ENCODE measurements at places on chromosomes 12 and 14.
A peak's percentile ranks its signal among the peaks of the same experiment; 100 is the strongest.

GRCh38 chr14:77319422-77319821 lies 1.3 kb downstream of the POMT2 start:
- no peak for DNase-seq

- DNase-seq: no peak
Observed at GRCh38 chr14:91875525-91876286, 8.4 kb upstream of the TC2N start.

DNA sequence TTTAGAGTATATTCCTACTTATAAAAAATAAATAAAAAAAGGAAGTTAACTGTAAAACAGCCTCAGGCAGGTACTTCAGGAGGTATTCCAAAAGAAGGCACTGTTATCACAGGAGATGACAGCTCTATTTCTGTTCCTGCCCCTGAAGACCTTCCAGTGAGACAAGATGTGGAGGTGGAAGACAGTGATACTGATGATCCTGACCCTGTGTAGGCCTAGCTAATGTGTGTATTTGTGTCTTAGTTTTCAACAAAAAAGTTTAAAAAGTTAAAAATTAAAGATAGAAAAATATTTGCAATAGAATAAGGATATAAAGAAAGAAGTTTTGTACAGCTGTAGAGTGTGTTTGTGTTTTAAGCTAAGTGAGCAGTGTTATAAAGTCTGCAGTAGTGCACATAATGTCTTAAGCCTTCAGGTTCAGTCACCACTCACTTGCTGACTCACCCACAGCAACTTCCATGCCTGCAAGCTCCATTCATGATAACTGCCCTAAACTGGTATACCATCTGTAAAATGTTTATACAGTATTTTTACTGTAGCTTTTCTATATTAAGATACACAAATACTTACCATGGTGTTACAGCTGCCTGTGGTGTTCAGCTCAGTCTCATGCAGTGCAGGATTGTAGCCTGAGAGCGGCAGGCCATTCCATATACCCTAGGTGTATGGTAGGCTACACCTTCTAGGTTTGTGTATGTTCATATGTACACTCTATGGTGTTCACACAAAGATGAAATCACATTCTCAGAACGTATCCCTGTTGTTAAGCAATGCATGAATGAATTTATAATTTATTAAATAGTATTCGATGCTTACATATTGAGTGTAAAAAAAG lies 121.1 kb downstream of the ANO6 start:
- DNase-seq: no peak

DNA sequence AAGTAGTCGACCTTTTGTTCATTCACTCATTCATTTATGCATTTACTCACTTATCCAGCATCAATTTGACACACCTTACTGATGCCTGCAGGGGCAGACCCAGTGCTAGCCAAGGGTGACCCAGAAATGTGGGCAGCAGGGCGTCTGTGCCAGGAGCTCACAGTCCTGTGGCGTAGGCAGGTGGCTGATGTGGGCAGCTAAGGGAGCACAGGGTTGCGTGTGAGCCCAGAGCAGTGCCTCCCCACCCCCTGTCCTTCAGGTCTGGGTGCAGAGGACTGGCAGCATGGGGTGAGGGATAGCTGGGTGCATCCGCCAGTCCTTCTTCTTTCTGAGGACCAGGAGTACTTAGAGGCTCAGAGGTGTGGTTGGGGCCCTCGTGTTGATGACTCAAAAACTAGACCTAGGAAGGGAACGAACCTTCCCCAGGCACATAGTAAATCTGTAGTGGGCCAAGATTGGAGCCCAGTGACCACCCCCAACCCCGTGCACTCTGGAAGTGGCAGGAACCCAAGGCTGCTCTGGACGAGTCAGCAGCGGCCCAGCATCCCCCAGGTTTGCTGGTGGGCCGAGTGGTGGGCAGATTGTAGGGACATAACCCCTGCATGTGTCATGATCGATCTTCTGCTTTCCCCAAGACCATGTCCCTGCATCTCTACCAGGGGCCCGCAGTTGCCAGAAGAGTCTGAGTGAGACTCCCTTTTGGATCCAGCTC lies 63.9 kb downstream of the BEGAIN start:
- no peak for DNase-seq

GRCh38 chr14:39372656-39373055 lies 59.6 kb downstream of the FBXO33 start:
- DNase-seq: no peak

DNA sequence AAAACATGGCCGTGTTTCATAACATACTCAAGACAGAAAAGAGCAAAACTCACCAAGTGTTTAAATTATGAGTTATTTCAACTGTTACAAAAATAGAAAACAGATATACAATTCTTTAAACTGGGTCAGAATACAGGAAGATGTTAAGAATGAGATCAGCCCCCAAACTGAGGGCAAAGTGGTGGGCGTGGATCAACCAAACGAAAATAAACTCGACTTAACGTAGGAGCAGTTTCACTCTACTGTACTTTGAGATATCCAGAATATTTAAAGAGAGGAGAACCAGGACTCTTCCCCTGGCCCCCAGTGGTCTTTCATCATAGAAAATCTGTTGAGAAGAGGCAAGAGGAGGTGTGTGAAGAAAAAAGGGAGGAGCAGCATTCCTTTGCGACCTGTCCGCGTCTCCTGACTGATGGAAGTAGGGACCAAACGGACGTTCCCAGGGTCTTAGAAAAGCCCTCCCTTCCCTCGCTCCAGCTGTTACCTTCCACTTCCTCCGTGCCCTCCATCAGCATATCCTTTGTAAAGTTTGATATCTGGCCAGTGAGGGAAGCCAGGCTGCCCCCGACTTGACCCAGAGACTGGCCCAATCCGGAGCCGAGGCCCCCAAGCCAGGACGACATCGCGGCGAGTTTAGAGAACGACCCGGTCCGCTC lies 668 bp downstream of the TRIP11 start:
- DNase-seq: peak; percentile 55

GRCh38 chr14:64507376-64508156 lies 3.0 kb downstream of the ZBTB1 start:
- no peak for DNase-seq

DNA sequence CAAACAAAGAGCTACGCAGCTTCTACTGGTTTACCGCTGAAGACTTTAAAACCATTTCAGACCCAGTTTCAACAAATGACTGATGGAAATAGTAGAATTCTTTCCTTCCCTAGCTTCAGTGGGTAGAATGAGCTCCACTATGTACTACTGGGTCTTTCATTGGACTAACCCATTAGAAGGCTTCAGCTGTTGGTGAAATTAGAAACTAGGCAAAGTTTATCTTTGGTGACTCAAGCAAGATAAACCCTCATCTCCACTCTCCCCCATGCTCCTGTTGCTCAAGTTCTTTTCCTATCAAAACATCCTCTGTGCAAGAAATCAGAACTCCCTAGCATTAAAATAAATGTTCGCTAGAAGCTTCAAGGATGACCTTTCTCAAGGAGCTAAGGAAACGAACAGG lies 159.2 kb downstream of the PAWR start:
- DNase-seq: no peak

DNA sequence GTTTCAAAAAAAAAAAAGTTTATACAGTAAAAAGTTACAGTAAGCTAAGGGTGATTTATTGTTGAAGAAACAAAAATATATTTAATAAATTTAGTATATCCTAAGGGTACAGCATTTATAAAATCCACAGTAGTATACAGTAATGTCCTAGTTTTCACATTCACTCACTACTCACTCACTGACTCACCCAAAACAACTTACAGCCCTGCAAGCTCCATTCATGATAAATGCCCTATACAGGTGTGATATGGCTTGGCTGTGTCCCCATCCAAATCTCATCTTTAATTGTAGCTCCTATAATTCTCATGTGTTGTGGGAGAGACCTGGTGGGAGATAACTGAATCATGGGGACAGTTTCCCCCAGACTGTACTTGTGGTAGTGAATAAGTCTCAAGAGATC lies 61.7 kb downstream of the TC2N start:
- DNase-seq: no peak

DNA sequence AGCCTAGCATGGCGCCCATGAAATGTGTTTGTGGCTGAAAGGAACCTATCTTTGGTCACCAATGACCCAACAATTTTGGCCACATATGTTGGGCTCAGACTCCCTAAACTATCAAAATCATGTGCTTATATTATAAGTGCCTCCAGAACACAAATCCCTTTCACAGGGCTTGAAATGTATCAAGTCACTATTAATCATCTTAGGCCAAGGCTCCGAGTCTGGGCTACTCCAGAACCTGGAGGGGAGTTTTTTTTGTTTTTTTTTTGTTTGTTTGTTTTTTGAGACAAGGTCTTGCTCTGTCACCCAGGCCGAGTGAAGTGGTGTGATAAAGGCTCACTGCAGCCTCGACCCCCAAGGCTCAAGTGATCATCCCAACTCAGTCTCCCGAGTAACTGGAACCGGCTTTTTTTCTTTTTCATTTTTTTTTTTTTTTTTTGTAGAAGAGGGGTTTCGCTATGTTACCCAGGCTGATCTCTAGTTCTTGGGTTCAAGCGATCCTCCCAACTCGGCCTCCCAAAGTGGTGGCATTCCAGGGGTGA lies 989 bp upstream of the DRAM1 start:
- no peak for DNase-seq

- peak; percentile 10 for DNase-seq
Observed at GRCh38 chr12:53743266-53744129, 8.3 kb downstream of the CISTR start.

DNA sequence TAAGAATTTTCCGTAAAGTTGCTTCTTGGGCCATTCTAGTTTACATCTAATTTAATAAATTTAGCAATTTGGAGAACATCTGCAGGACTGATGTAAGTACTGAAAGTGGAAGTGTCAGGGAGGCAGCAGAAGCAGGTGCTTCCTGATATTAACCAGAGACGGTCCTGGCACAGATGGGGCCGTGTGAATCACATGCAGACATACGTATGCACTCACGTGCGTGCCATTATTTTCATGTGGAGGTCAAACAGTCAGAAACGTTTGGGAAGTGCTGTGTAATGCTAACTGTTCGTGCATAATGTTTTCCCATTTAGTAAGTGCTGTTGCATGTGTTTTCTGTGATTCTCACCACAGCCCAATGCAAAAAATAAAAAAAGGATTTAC lies 87.8 kb upstream of the DYNC1H1 start:
- DNase-seq: no peak

GRCh38 chr12:106956048-106956578 lies 406 bp downstream of the TMEM263 start:
- peak; percentile 46 for DNase-seq

DNA sequence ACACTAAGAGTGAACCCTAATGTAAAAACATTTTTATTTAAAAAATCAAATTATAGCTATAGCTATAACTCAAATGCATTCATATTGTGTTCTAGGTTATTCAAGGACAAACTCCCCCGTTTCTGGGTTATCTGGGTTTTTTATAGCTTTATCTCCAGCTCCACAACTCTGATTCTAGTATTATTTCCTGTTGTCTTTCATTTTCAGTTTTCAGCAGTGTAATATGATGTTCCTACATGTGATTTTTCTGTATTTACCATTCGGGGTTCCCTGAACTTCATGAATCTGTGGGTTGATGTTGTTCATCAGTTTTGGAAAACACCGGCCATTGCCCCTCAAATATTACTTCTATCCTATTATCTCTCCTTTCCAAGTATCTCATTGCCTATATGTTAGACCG lies 221.9 kb upstream of the FOXN3 start:
- no peak for DNase-seq

- DNase-seq: peak; percentile 35
Observed at GRCh38 chr12:109147954-109148353, 31.6 kb downstream of the ACACB start.

All from anterior cingulate cortex (tissue), 58 donors.